ENCODE measurements at places on chromosomes 16 and 17.

DNA sequence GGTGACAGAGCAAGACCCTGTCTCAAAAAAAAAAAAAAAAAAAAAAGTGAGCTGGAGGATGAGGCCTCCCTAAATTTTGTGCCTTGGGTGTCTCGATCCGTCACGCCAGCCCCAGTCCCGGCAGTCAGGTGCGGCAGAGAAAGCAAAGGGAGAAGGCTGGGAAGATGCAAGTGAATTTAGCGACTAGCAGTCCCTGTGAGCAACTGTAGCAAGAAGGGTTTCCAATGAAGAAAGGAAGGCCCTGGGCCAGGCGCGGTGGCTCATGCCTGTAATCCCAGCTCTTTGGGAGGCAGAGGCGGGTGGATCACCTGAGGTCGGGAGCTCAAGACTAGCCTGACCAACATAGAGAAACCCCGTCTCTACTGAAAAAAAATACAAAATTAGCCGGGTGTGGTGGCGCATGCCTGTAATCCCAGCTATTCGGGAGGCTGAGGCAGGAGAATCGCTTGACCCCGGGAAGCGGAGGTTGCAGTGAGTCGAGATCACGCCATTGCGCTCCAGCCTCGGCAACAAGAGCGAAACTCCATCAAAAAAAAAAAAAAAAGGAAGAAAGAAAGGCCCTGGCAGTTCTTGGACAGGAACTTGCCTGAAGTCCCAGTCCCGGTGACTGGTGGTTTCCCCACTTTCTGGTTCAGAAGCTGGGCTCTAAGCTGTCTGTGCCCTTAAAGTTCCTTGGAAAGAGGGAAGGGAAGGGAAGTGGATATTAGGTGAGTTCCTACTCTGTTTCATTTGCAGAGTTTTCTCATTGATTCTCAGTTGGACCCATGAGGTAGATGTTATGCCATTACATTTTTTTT, 1.8 kb upstream of the QPRT start:
- no peak for DNase-seq

GRCh38 chr17:72125226-72125651, 4.4 kb downstream of the SOX9 start:
- no peak for DNase-seq

DNA sequence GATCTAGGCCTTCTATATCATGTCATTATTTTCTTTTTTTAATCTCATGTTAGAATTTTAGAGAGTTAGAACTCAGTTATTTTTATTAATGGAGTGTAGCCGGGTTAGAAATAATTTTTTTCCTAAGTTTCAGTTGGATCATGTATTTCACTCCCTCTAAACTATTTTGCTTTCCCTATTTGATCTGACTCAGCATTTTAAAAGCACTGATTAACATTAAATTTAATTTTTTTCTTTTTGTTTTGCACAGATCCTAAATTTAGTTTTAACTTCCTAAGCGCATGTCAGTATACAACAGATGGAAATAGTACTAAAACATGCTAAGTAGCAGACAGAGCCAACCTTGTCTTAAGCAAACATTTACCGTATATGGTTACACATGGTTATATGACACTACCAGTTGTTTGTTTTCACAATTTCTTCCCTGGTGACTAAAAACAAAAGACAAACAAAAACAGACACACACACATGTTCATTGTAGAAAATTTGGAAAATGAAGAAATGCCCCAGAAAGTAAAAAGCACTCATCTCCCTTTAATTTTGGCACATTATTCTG, 33.6 kb upstream of the RAB11FIP4 start:
- DNase-seq: no peak

DNA sequence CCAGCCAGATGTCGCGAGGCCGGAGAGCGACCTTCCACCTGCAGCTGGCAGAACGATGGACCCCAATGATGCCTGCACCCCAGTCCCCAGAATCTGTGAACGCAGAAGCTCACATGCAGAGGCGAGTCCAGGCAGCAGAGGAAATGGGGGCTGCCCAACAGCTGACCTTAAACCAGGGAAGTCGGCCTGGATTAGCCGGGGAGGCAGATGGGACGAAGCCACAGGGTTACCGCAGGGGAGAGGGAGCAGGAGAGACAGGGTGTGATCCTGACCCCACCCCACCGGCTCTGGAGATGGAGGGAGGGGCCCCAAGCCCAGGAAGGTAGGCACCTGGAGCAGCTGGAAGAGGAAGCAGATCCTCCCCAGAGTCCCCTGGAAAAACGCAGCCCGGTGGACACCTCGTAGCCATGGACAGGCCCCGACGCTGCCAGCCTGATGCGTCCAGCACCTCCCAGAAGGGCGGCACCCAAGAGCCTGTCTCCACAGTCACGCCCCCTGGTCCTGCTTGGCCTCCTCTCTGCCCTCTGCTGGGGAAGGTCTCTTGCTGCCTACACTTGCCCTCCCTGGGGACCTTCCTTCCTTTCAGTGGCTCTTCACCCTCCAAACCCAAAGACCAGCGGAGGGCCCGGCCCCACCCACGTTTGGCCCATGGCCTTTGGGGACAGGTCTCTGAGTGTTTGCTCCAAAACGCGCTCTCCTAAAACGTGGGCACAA, 37.3 kb downstream of the PIEZO1 start:
- DNase-seq: peak; percentile 31

DNA sequence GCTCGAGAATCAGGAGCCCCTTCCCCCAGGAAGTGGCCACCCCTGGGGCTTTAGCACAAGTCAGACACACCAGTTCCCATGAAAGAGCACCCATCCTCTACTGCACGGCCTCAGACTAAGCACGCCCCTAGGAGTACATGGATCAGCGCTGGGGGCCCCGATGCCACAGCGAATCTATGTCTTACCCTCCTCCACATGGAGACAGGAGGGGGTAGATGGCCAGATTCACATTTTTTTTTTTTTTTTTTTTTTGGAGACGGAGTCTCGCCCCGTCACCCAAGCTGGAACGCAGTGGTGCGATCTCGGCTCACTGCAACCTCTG, 3.2 kb upstream of the EXOSC6 start:
- DNase-seq: no peak

DNA sequence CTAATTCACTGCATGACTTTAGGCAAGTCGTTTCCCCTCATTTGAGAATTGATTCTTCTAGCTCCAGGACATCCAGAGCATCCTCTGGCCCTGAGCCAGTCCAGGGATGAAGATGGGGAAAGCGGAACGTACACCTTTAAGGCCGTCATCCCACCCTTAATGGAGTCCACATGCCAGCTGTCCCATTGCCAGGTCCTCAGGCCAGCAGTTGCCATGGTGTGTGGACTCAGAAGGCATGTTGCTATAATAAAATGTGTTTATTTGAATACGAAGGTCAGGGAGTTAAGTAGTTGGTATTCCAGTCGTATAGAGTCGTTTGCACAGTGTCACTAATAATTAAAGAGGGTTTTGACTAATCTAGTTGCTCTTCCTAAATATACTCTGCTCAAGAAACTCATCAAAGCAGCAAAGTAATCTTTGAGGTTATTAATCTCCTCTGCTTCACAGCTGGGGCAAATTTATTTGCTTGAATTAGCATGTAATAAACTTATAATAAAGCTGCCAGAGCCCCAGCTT, 30.4 kb downstream of the CCDC182 start:
- no peak for DNase-seq

DNA sequence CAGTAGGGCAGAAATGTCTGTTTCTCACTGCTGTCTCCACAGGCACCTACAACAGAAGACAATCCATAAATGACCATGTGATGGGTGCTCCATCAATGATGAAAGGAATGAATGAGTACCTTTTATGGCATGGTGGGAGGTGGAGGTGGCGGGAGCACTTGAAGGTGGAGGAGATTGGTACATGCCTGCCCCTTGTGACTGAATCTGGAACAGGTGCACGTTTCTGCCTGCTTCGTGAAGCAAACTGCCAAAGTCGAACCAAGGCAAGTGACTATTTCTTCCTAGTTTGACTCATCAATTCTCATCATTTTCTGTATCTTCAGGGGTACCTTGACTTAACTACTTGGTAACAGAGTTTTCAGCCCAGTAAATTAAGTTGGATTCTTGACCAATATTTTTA, 25.4 kb downstream of the CDRT15 start:
- DNase-seq: no peak

DNA sequence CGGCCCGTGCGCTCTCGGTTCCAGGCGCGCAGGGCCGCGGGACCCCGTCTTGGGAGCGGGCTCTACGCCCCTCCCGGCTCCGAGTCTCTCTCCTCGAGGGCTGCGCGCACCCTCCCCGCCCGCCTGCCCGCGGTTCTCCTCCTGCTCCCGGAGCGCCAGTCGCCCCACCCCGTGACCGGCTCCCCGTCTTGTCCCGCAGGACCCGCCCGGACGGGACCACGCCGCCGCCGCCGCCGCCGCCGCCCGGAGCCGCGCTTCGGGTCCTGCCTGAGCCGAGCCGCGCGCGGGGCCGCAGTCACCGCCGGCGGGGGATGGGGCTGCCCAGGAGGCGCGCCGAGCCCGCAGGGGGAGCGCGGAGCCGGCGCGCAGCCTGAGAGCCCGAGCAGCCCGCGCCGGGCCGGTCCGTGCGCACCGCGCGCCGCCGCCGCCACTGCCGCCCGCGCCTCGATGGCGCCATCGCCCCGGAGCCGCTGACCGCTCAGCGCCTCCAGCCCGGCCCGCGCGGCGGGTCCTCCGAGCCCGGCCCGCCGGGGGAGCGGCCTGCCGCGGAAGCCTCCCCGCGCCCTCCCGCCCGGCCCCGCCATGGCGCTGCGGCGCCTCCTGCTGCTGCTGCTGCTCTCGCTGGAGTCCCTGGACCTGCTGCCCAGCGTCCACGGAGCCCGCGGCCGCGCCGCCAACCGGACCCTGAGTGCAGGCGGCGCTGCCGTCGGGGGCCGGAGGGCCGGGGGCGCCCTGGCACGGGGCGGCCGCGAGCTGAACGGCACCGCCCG, at the start of gene SHISA6:
Gene SHISA6, plus strand, starts transcription at position 373 of the 770 bp plus-strand sequence.
- DNase-seq: no peak

GRCh38 chr17:40457964-40458791, 14.9 kb downstream of the IGFBP4 start:
- DNase-seq: no peak

GRCh38 chr16:27400751-27401620, 988 bp upstream of the IL21R start:
- no peak for DNase-seq

GRCh38 chr16:73371584-73372319, 323.8 kb upstream of the ZFHX3 start:
- DNase-seq: no peak

GRCh38 chr17:30559656-30560055, 82.4 kb downstream of the GOSR1 start:
- no peak for DNase-seq

- no peak for DNase-seq
Observed at GRCh38 chr17:67606896-67607604, 110.7 kb upstream of the NOL11 start.

- DNase-seq: peak; percentile 79
Observed at GRCh38 chr17:9239793-9240658, 218.7 kb downstream of the NTN1 start.

DNA sequence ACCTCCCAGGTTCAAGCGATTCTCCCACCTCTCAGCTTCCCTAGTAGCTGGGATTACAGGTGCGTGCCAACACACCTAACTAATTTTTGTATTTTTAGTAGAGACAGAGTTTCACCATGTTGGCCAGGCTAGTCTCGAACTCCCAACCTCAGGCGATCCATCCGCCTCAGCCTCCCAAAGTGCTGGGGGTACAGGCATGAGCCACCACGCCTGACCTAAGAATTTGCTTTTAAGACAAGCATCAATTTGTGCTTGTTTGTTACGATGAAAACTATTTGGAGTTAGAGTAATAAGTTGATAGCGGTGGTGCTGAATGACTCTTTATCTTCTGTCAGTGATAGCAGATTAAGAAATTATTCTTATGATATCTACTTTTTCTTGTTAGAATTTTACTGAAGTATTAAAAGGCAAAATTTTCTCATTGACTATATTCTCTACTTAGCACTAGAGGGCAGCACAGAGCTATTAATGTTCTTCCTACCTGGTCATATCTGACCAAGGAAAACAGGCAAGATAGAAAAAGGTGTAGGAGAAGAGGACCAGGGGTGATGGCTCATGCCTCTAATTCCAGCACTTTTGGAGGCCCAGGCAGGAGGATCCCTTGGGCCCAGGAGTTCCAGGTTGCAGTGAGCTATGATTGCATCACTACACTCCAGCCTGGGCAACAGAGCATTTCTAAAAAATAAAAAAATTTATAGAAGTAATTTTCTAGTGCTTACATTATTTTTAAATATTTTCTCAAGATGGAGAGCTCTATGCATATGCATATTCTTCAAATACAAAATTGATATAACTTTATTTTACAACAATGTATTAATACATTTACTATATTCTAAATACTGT, 24.5 kb downstream of the STXBP4 start:
- DNase-seq: no peak

GRCh38 chr16:80104401-80104800, 436.4 kb upstream of the DYNLRB2 start:
- no peak for DNase-seq

- DNase-seq: no peak
Observed at GRCh38 chr17:33292981-33293867, at the start of gene ASIC2. Gene ASIC2, minus strand, starts transcription at chr17:33293295.

- no peak for DNase-seq
Observed at GRCh38 chr16:4233431-4233830, 8.4 kb downstream of the SRL start.

DNA sequence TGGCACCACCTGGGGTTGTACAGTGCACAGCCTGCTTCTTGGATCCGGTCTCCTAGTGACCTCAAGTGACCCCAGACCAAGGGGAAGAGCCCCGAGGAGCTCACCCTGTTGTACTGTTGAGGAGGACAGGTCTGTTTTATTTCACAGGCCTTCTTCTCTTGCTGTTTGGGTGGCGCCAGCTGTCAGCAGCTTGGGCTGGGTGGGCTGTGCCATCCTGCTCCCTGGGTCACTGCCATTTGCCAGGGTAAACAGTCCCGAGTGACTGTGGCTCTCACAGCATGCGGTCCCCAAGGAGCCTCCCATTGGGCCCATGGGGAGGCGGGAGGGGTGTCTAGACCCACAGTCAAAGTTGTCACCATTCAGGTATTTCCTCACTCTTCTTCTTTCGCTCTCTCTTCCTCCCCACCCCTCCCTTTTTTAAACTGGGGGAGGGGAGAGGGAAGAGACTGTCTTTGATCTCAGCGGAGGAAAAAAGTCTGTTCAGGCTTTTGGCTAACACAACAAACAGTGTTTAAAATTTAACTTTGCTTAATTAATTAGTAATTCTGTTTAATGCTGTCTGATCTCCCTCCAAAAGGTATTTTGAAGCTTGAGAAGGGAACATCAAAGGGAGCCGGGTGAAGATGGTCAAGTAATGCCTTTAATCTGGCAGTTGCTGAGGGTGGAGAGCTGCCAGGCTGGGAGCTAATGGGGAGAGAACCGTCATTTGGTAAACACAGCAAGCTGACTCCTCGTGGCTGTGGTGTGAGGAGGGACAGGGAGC, 64.0 kb downstream of the SNX20 start:
- DNase-seq: no peak

DNA sequence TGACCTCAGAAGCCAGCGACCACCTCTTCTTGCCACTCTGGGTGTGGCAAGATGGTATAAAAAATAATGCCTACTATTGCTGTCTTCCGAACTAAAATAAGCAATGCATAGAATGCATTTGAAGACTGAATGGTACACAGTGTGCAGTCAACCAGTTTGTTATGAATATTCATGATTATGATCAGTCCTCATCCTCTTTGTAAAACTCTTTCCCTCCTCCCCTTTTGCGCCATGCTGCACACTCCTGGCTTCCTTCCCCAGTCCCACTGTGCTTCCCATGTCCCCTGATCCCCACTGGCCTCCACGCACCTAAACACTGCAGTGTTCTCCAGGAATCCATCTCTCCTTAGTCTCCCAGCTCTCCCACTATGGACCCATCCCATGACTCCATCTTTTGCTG, 348.0 kb downstream of the SOX9 start:
- DNase-seq: no peak

GRCh38 chr17:42673266-42673884, 3.4 kb downstream of the PLEKHH3 start:
- no peak for DNase-seq

- DNase-seq: no peak
Observed at GRCh38 chr16:89352091-89352681, 134.7 kb downstream of the ZNF778 start.

- peak; percentile 69 for DNase-seq
Observed at GRCh38 chr17:66200685-66201092, 8.8 kb upstream of the CEP112 start.
